HEK293T (cell line): ENCODE measurements at places on chromosomes 12 and 14.

- DNase-seq, result peak; percentile 73
Measured at GRCh38 chr12:122980183-122981035, at the start of gene ARL6IP4. Gene ARL6IP4 (plus strand): TSS chr12:122980681. CDS start chr12:122981140, 459 bp downstream.

DNA sequence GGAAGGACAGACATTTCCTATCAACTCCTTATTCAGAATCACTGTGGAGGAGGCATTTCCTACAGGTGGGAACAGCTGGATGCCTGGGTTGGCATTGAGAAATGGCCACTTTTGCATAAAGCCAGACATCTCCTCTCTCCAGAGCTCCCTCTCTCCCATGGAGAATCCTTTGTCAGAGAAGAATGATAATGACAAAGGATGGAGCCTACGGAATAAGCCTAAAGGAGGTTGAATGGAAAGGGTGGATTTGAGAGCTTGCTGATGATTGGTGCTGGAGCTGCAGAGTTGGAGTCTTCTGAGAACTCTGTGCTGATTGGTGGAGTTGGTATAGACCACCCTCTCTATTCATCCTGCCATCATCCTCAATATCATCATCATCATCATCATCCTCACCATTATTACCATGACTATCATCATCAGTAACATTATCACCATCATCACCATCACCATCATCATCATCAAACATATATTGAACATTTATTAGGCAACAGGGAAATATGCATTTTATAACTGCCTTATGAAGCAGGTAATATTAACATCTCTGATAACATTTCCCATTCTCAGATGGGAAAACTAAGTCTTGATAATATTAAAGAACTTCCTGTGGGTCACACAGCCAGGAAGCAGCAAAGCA lies 89.2 kb upstream of the HSPB8 start:
- DNase-seq, result no peak

GRCh38 chr12:111041091-111041490 lies 120.7 kb upstream of the MYL2 start:
- no peak for DNase-seq

DNA sequence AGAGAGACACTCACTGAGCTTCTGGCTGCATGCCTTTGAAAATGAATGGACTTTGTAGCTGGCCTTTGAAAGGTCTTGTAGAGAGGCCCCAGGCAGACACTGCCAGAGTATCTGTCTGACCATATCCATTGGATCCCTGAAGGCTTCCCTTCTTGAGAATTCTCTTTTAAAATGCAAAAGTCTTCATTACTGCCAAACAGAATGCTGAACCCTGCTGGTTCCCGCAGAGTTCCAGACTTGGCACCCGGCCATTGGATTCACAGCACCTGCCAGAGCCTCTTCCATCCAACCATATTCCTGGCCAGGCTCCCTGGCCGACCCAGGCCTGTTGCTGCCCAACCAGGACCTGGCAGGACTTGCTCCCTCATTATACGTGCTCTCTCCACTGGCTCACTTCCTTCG lies 182.5 kb downstream of the GXYLT1 start:
- DNase-seq, result no peak

DNA sequence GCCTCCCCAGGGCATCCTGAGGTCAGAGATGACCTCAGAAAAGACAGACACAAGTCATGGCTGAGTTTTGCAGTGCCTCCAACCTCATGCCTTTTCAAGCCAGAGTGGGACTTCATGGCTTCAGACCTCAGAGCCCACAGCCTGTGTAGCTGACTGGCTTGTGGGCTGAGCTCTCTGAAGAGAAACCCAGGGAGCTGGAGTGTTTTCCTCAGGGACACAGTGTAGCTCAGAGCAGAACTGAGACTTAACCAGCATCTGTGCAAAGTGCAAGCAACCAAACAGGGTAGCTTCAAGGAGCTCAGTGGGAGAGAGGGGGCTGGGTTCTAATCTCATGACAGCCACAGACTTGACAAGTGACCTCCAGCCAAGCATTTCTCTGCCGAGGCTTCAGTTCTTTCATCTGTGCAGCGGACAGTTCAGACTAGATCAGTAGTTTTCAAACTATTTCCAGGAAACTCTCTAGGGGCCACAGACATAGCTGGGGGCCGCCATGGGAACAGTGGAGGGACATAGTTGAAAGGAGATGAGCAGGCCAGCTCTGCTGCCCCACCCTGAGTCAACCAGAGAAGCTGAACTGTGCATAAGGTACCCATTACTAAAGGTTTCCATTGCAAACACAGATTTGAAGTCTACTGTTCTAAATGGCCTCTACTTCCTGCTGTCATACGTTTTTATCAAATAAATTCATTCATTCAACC lies 80.0 kb downstream of the LGMN start:
- DNase-seq, result no peak

GRCh38 chr12:88922816-88923215 lies 342.5 kb upstream of the KITLG start:
- DNase-seq, result no peak

DNA sequence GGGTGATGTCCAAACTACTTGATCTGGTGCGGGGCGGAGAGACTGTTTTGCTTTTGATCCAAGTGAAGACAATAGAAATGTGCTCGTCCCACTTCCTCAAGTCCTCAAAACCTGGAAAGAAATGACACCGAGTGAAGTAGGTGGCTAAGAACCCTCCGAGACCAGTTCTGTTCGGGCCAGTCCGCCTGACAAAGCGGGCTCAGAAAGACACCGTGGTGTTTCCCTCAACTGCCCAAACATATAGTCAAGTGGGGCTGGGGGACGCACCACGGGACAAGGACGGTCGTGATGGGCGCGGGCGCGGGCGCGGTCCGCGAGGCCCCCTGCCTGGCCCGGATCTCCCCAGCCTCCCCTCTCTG lies 1.6 kb downstream of the PHLDA1 start:
- no peak for DNase-seq

DNA sequence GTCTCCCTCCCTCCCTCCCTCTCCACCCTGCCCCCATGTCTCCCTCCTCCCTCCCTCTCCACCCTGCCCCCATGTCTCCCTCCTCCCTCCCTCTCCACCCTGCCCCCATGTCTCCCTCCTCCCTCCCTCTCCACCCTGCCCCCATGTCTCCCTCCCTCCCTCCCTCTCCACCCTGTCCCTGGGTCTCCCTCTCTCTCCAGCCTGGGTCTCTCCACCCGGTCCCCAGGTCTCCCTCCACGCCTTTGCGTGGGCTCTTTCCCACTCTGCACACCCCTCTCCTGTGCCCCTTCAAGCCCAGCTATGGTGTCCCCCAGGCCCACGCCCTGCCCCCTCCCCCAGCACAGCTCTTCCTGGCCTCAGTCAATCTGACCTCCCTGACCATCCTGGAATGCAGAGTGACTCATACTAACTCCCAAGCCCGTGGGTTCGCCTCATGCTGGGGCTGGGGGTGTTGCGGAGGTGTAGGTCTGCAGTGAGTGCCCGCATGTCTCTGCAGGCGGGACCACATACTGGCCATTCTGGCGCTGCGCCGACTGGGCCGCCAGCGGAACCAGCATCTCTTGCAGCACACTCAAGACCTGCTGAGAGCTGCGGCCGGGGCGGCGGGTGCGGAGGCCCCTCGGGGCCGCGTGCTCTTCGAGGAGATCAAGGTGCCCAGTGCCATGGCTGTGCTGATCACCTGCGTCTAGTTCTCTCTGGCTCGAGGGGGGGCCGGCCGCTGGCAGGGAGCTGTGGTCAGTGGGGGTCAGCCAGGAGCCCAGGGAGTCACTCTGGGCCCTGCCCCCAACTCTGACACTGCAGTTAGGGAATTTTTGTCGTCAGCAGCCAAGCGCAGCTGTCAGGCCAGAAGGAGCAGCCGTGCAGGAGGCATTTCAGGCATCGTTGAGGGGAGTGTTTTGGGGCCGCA lies 13.5 kb upstream of the TNFAIP2 start:
- DNase-seq, result no peak

- no peak for DNase-seq
Measured at GRCh38 chr12:106249411-106250135, 1.8 kb upstream of the CKAP4 start.
